ENCODE measurements at places on chromosomes 6 and 20. TPM values are rescaled to one million over a fixed set of nuclear protein-coding genes. Genes with fewer than 3 reads are reported as not detected.

APMAP gene
- 182 TPM for total RNA-seq

ZSCAN23 gene
- not detected for total RNA-seq

NTSR1 gene
- total RNA-seq: 0.05 TPM

MCHR2 gene
- not detected for total RNA-seq

EFCAB8 gene
- not detected for total RNA-seq
